Large intestine (tissue), 12 donors: ENCODE measurements at places on chromosomes 11 and 22.
A peak's percentile ranks its signal among the peaks of the same experiment; 100 is the strongest.

DNA sequence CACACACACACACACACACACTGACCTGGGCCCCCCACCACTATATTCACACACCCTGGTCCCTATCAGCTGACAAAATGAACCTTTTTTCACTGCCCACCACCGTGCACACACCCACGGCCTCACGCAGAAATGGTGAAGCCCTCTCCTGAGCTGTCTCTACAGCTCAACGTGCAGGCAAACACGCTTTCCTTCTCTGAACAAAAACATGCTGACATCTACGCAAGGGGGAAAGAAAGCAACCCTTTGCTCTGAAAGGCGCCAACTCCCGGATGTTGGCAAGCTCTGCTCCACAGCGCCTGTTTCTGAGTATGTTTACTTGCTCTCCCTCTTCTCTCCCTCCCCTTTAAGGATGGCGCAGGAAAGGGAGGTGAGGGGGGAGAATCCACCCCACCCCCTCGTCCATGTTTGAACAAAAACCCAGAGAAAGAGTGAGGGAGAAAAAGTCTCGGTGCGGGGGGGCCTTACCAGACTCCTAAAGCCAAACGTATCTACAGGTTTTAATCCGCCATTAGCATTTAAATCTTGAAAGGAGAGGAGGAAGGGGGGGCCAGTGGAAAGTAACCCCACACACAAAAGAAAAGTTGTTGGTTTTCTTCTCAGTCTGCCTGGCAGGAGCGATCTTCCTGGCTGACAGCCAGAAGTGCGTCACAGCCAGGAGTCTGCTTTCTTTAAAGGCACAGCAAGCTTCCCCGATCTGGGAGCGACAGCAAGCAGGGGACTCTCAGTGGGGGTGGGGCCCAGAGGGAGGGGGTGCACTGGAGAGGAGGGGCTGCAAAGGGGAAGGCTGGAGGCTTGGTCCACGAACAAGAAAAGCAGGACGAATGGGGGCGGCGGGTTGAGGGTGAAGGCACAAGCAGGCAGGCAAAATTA, 39.6 kb downstream of the NUMA1 start:
- peak; percentile 93 for DNase-seq

- DNase-seq: peak; percentile 9
These were observed 997 bp downstream of the UBE2L3 start for GRCh38 chr22:21568347-21569075.

DNA sequence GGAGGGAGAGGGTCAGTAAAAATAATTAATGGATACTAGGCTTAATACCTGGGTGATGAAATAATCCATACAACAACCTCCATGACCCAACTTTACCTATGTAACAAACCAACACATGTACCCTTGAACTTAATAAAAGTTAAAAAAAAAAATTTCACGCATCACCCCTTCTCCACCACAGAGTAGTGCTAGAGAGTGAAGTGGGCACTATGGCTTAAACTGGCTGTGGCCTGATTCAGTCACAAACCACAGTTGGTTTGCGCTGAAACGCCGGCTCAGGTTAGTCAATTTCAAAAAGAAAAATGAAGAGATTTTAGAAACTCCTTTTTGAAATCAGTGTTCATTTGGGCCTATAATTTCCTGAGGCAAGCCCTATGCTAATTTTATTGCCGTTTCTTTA, 144.3 kb downstream of the TRPC6 start:
- no peak for DNase-seq

DNA sequence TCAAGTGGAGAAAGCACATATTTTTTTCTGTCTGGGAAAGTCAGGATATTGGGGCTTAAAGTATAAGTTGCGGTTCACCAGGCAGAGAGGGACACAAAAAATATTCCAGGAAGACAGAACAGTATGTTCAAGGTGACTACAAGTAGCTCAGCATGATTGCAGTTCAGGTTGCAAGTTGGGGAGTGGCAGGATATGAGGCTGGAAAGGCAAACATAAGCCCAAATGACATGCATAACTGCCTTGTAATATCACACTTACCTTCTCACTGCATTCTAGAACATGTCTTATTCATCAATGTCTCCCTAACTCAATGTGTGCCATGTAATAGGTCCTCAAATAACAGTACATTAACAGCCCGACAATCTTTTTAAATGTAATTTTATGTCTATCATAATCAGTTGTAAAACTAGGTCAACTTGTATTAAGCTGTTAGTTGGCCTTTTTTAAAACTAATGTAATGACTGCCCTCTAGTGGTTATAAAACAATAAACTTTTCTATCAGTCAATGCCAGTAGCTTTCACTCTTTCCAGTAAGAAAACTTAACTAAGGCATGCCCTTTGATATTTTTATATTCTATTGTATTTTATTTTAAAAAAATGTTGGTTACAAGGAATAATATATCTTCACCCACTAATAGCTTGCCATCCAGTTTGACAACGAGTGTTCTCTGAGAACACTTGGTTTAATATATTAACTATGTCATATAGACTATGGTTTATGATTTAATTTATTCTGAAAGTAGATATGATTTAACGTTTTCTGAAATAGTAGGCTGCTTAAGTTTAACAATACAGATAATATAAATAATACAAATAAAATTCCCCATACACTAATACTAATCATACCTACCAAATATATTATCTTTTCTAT, 39.4 kb upstream of the CFAP300 start:
- DNase-seq: peak; percentile 38

GRCh38 chr22:49129736-49130135, 697.9 kb downstream of the BRD1 start:
- no peak for DNase-seq

DNA sequence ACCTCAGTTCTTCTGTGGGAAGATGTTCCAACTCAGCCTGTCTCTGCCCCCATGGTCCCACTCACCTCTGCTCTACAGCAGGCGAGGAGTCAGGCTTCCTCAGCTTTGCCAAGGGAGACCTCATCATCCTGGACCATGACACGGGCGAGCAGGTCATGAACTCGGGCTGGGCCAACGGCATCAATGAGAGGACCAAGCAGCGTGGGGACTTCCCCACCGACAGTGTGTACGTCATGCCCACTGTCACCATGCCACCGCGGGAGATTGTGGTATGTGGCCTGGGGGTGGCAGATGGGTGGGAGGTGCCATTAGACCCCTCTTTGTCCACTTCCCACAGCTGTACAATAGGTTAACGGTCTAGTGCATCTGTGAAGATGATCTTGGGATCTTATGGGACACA, 73.3 kb downstream of the MYO7A start:
- no peak for DNase-seq

DNA sequence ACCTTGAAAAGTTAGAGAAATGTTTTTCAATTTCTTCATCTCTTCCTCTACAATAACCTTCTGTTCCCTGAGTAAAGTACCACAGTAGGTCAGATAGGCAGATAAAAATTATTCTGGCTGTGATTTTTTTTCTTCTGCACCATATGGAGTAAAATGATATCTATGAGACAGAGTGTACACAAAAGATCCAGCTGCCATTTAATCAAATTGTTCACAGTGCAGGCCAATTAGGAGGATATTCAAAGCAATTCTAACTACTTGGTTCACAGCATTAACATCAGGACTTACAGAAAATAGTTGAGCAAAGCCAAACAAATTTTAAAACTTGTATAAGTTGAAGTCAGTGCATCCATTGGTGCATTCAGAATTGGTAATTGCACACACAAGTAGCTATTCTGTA, 147.9 kb upstream of the LUZP2 start:
- no peak for DNase-seq

- DNase-seq: no peak
These were observed 52.1 kb downstream of the SHANK2 start for GRCh38 chr11:71200172-71200716.

GRCh38 chr11:22216940-22217339, 24.1 kb downstream of the ANO5 start:
- no peak for DNase-seq
